ENCODE measurements at places on chromosomes 5 and 9.

DNA sequence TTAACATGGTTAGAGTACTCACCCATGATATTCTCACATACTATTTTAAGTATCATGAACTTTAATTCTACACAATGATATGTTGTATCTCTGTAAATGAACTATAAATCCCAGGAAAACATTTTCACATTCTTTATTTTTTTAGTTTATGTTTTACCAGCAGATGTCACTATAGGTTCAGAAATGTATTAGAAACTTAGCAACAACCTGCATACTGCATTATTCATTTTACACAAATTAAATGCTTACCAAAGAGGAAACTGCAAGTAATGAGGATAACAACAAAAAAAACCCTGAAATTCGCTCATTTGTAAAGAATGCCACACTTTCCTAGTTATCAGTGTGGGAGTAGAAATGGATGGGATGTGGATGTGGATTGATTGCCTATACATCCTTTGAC, 217.5 kb upstream of the OTULINL start:
- DNase-seq = no peak

GRCh38 chr5:159602434-159602833, 272.1 kb upstream of the IL12B start:
- no peak for DNase-seq

GRCh38 chr9:5571629-5572232, 57.2 kb upstream of the RIC1 start:
- DNase-seq = no peak

GRCh38 chr9:14797435-14797834, 74.9 kb upstream of the CER1 start:
- DNase-seq = no peak

- peak; percentile 6 for DNase-seq
Measured at GRCh38 chr9:85978496-85978895, 37.5 kb downstream of the NAA35 start.

- peak; percentile 82 for DNase-seq
Measured at GRCh38 chr5:150081541-150082283, 4.6 kb downstream of the CSF1R start.

DNA sequence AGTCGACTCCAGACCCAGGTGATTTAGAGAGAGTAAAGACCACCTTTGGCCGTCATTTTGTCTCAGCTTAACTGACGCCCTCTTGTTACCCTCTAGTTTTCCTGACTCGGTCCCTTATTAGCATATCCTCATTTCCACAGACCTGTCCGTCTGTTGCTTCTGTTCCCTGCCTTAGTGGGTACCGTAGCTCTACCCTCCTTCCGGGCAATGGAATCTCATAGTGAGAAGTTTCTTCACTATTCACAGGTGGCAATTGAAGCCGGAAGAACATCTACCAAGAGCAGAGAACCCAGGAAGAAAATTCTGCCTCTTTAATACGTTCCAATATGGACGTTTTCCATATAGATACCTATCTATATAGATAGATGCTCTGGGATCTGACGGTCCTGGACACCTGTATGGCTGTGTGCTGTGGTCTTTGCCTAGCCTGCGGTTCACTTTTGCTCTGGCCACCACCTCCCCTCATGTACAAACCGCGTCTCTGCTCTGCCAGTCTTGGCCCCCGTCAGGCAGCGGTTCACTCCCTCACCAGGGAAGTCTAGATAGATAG, 652 bp upstream of the TMEM161B start:
- peak; percentile 29 for DNase-seq

- no peak for DNase-seq
Measured at GRCh38 chr9:30591461-30591860, 1793.0 kb upstream of the ACO1 start.

DNA sequence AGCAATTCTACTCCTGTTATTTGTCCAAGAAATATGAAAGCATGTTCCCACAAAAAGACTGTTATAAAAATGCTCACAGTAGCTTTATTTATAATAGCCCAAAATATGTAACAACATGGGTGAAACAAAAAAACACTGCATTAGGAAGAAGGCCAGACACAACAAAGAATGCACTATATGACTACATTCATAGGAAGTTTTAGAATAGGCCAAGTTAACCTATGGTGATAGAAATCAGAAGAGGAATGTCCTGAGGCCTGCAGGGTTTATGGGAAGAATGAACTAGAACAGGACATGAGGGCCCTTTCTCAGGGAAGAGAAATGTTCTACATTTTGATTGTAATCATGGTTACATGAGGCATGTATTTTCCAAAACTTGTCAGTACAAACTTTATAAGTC, 24.7 kb upstream of the TAS2R1 start:
- DNase-seq = no peak

DNA sequence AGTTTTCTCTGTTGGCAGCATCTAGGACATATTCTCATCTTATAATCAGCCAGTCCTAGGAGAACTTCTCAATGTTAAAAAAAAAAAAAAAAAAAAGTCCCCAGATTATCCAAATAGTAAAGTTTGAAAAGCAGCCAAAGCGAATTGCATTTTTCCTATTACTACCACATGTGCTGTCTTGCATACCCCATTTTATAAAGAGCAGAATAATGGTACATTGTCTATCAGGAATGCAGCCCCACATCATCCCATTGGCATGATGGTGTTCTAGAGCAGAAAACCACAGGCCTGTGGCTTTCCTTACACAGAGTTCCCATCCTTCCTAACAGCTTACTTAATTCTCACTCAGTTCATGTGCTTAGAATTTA, 381.6 kb downstream of the TMEM38B start:
- no peak for DNase-seq

- no peak for DNase-seq
Measured at GRCh38 chr5:73103870-73104299, 16.5 kb upstream of the TMEM171 start.

- DNase-seq = peak; percentile 59
Measured at GRCh38 chr9:27664121-27664779, 91.0 kb upstream of the C9orf72 start.

GRCh38 chr9:101691657-101692056, 46.8 kb downstream of the GRIN3A start:
- no peak for DNase-seq
